ENCODE measurements at places on chromosomes 4 and X.

GRCh38 chrX:20857746-20858145, 516.5 kb upstream of the CNKSR2 start:
- no peak for DNase-seq

- DNase-seq, result no peak
These were observed 242.7 kb downstream of the BCOR start for GRCh38 chrX:39854772-39855747.

GRCh38 chr4:1599491-1600210, 84.5 kb downstream of the FAM53A start:
- DNase-seq, result no peak

GRCh38 chrX:40434947-40435346, 145.8 kb upstream of the ATP6AP2 start:
- DNase-seq, result no peak

GRCh38 chrX:122626871-122627270, 557.2 kb upstream of the GRIA3 start:
- no peak for DNase-seq

DNA sequence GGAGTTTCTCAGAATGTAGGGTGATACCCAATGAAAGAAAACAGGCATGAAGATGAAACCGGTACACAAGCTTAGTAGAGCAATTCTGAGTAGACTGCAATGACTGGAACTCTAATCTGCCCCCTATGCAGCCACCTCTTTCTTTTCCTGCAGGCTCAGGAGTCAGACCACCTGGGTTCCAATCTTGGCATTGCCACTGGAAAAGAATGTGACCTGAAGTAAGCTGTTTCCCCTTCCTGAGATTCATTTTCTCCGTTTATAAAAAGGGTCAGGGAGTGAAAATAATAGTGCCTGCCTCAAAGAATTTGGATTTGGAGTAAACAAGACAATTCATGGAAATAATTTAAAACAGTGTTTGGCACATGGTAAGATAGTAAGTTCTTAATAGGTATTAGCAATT, 1464.0 kb downstream of the PCDH7 start:
- DNase-seq, result no peak

GRCh38 chr4:75708218-75708691, 16.1 kb upstream of the USO1 start:
- DNase-seq, result no peak

- no peak for DNase-seq
These were observed 21.8 kb upstream of the BBS12 start for GRCh38 chr4:122710434-122711308.
